ENCODE measurements at places on chromosomes 16 and 17.

GRCh38 chr16:54694651-54695050 is 236.0 kb upstream of the IRX5 start:
- DNase-seq, result no peak

DNA sequence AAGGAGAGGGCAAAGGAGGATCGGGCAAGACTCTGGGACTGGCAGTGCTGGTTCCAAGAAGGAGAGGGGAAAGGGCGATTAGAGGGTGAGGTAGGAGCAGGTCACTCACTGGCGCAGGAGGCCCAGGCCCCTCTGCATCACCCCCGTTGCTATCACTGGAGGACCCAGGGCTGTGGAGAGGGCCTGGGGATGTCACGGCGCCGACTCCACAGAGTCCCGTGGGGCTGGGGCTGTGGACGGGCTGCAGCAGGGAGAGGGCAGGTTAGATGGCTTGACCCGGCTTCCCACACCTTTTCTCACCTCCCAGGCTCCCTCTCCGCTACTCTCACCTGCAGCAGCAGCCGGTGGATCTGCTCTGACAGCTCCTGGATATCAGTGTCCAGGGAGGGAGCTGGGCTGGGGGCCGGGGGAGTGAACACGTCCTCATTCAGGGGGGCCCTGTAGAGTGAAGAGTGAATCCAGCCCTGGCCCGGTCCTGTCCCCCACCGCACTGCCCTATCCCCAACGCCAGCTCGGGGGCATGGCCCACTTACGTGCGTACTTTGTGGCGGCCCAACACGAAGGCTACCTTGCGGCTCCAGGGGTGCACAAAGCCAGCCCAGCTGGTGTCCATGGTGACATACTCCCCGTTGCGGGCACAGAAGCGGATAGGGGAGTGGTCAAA is 4.9 kb downstream of the PER1 start:
- no peak for DNase-seq

GRCh38 chr17:47942096-47942510 is 732 bp downstream of the PNPO start:
- no peak for DNase-seq

DNA sequence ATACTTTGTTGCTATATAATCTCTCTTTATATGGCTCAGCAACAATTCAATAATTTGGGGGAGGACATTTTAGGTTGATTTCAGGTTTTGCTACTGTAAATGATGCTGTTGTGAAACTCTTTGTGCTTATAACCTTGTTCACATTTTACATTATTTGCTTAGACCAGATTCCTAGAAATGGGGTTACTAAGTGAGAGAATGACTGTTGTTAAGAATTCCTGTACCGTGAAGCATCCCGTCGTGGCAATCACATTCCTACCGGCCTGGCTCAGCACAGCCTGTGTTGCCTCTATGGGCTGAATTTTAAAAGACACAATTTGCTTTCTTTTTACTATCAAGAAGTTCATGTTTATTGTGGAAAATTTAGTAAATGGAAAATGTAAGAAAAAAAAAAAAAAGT is 31.4 kb downstream of the B9D1 start:
- DNase-seq, result no peak

GRCh38 chr17:60148373-60148772 is 1.4 kb upstream of the CA4 start:
- no peak for DNase-seq

- DNase-seq, result no peak
Measured at GRCh38 chr17:1683459-1683858, 1.2 kb downstream of the PRPF8 start.

All from stimulated activated naive B cell treated with anti-CD40 and anti-IgM and Interleukin-4, amounts not matched to agents 10 μg/mL and 1 μg/mL and 100 μg/mL, for 72 hours (primary cell).